Stimulated activated CD4-positive, alpha-beta T cell treated with anti-CD3 and anti-CD28 coated beads, Interleukin-15, amount 100 ng/mL, for 48 hours (primary cell): ENCODE measurements at places on chromosomes 5 and 9.

- DNase-seq: no peak
Observed at GRCh38 chr5:107736638-107737037, 65.9 kb upstream of the EFNA5 start.

- DNase-seq: no peak
Observed at GRCh38 chr5:79840084-79840990, 150.7 kb downstream of the CMYA5 start.

DNA sequence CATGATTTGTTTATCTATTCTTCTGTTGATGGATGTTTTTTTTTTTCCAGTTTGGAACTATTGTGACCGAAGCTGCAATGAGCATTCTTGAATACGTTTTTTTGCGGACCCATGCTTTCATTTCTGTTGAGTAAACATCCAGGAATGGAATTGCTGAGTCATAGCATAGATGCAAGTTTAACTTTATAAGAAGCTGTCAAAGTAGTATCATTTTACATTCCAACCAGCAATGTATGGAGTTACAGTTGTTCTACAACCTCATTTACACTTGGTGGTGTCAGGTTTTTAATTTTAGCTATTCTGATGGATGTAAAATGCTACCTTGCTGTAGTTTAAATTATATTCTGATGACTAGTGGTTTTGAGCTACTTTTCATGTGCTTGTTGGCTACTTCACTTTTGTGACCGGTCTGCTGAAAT, 49.0 kb downstream of the NPR3 start:
- no peak for DNase-seq

DNA sequence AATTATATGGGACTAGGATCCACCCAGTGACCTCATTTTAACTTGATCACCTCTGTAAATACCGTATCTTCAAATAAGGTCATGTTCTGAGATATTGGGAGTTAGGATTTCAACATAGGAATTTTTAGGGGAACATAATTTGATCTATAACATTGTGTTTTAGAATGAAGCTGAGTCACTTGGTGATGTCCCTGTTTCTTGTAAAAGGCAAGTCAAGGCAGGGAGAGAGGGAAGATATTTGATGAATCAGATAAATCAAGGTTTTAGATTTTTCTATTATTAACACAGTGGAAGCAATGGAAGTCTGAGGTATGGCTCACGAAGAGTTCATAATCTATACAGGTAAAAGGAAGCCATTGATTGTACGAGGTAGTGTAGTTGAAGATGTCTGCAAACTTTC, 11.8 kb upstream of the GPR151 start:
- DNase-seq: no peak

DNA sequence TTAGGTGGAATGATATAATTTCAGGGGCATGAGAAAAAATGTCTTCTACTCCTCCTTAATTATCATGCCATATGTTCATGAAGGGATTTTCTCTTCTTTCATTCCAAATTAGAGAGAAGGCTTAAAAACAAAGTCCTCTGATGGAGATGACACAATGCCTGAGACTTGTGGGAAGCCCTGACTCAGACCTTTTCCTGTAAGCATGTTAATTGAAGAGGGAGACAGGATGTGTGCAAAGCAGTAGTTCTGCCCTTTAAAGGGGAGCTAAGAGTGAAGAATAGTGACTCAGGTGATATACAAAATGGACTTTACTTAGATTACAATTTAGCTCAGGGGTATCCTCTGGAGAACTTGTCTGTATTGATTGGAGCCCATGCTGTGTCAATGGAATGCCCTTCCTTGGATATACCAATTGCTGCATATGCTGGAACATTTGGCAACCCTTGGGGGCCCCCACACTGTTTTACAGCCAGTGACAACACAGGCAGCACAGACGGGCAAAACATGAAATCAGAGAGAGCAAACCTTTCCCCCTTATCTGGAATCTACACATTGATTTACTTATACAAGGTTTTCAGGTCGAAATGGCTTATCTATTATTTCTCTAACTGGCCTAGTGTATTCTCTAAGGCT, 81.3 kb downstream of the IZUMO3 start:
- DNase-seq: no peak

- DNase-seq: no peak
Observed at GRCh38 chr5:55411876-55412275, 104.1 kb downstream of the MTREX start.

- no peak for DNase-seq
Observed at GRCh38 chr5:78589923-78590322, 58.6 kb downstream of the LHFPL2 start.

- no peak for DNase-seq
Observed at GRCh38 chr5:1789834-1790471, 9.7 kb downstream of the MRPL36 start.

GRCh38 chr5:8934455-8934854, 611.4 kb downstream of the SEMA5A start:
- no peak for DNase-seq

GRCh38 chr5:40172721-40173120, 507.0 kb upstream of the PTGER4 start:
- DNase-seq: no peak

DNA sequence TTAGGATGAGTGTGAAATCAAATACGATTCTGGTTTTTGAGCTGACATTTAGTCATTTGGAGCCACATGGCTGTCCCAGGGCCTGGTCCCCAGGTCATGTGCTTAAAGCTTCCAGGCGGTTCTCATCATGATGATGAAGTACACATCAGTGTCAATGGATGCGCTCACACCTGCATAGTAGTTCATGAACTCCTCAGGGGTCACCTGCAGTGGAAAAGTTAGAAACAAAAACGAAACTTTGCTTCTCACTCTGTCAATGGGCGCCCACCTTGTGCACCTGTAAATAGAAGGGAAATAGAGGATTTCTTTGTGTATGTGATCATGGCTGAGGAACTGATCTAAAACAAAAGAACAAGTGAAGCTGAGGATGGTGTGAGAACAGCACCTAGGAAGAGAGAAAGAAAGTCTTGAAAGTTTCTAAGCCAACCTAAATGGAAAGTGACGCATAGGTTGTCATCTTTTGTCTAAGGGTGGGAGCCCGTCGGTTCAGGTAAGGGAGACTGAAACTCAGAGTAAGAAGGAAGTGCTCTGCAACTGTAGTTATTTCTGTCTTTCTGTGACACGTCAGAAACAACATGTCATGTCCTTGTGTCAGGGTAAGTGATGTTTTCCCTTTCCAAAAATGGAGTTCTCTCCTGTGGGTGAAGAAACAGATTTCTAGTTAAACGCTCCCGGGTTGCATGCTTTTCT, 33.8 kb downstream of the CAPSL start:
- no peak for DNase-seq

- no peak for DNase-seq
Observed at GRCh38 chr5:109324351-109324750, 85.4 kb downstream of the PJA2 start.

GRCh38 chr5:83149671-83150070, 72.3 kb downstream of the XRCC4 start:
- DNase-seq: no peak

DNA sequence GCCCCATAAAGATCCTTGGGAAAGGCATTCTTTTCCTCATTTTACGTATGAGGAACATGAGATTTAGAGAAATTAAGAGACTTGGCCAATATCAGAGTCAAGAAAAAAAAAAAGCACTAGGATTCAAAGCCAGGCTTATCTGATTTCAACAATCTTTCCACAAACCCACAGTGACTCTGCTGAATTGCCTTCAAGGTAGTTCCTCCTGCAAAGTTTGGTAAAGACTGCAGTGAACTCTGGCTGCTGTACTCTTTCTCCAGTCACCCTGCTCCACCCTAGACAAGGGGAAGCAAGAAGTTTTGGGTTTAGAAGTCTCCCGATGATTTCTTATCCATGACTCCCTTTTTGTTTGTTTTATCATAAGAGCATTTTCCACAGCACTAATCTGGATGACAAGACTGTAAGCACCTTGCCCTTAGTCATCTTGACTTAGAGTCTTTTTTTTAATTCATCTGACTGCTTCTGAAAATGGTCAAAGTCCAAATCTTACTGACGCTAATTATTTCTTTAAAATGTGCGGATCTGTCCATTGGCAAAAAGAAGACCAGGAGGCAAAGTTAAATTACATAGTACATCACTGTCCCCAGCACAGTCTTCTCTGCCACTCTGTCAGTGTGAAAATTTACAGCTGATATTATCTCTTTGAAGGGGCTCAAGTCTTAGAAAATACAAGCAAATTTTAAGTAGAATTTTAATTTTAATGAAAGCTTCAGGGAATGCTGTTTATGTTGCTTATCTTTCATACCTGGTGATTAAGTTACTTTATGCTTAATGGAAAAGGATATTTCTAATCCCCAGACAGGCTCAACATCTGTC, 180.1 kb downstream of the TTLL11 start:
- DNase-seq: no peak

- no peak for DNase-seq
Observed at GRCh38 chr9:106947106-106947900, 84.3 kb downstream of the ZNF462 start.

GRCh38 chr5:77012601-77013000, 17.6 kb upstream of the AGGF1 start:
- no peak for DNase-seq

DNA sequence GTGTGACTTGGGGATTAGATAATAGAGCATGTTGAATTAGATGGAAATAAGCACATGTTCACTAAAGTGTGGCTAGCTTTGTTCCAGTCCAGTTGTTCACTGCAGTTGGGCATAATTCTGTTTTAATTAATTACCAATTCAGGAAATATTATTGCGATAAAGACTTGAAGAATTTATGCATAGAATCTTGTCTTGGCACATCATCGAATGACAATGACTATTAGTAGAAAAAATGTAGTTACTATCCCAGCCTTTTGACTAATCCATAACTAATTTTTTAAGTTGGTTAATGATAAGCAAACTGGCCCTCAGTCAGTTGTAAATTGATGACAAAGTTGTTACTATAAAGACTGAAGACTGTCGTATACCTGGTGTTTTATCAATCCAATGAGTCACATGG, 10.5 kb downstream of the LNPEP start:
- DNase-seq: no peak

DNA sequence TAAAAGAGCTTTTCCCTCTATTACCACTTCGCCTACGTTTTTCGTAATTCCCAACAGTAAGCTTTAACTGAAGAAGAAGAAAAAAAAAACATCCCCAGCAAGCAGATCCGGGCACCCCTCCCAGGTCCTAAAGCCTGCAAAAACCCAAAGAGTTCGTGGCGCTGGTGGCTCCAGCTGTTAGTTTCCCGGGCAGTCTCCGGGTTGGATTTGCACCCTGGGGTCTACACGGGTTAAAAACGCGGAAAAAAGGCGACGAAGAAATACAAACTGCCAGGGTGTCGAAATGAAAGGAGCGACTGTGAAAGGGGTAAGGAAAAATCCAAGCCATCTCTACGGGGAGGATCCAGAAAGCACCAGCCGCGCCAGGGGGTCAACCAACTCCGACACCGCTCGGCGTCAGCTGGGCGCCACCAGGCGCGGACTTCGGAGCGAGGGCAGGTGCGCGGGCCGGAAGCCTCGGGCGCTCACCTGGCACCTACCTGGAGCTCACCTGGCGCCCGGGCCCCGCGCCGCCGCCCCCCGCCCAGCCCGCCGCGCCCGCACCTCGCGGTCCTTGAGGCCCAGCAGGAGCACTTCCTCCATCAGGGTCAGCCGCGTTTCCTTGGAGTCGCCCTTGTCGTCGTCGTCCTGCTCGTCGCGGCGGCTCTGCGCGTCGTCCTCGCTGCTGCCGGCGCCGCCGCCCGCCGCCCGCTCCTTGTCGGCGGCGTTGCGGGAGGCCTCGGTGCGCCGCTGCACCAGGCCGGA, 680 bp downstream of the GOLPH3 start:
- peak; percentile 12 for DNase-seq

GRCh38 chr9:91360551-91361290, 997 bp downstream of the AUH start:
- no peak for DNase-seq

- no peak for DNase-seq
Observed at GRCh38 chr5:147225938-147226337, 8.9 kb upstream of the STK32A start.

- no peak for DNase-seq
Observed at GRCh38 chr9:93096131-93096802, at the start of gene CARD19. TSS of gene CARD19 (plus strand) at chr9:93096217. CDS start at chr9:93096346, 129 bp downstream.

DNA sequence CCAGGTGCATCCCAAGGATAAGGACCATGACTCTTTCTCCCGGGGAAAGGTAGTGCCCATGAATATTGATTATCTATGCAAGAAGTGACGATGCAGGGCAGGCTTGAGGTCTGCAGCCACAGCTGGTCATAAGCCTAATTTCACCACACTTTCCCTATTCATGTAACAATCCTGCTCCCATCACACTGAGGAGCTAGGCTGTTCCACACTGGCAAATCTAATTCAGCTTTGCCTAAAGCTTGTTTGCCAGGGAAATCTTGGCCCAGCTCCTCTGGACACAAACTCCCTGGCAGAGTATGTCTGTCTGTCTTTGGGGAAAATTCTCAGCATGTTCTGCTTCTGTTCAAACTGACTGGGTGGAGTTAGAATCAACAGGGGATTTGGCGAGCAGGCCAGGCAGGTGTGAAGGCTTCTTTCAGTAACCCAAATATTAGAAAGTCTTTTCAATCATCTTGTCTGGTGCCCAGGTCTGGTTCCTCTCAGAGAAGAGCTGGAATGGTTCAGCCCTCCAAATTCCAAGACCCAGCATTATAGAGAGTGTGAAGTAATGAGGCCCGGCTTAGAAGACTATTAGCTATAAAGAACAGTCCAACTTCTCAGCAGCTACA, 88.5 kb upstream of the SPDL1 start:
- DNase-seq: no peak

GRCh38 chr9:22208846-22209585, 199.9 kb upstream of the CDKN2B start:
- no peak for DNase-seq
